ENCODE measurements at places on chromosomes 4 and X.

- no peak for DNase-seq
These were observed 11.3 kb upstream of the LONRF3 start for GRCh38 chrX:118963159-118963558.

- no peak for DNase-seq
These were observed 63.6 kb upstream of the MAP3K15 start for GRCh38 chrX:19578956-19579355.

- DNase-seq: no peak
These were observed 847.9 kb downstream of the RAB28 start for GRCh38 chr4:12636191-12636590.

DNA sequence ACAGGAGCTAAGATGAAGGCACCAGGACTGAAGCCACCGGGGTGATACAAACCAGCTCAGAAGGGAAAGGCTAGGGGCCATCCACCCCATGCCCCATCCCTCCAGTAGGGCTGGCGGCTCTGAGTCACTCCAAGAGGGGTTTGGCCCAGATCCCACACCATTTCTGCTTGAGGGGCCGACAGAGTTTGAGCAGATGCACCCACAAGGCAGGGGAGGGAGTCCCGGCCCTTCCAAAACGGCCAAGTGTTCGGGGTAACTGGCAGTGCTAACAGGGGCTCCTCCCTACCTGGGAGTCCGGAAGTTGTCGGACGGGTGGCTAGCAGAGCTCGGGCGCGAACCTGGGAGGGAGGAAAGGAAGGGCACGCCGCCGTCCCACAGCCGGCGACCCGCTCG is 412 bp downstream of the SLC10A3 start:
- DNase-seq: no peak

DNA sequence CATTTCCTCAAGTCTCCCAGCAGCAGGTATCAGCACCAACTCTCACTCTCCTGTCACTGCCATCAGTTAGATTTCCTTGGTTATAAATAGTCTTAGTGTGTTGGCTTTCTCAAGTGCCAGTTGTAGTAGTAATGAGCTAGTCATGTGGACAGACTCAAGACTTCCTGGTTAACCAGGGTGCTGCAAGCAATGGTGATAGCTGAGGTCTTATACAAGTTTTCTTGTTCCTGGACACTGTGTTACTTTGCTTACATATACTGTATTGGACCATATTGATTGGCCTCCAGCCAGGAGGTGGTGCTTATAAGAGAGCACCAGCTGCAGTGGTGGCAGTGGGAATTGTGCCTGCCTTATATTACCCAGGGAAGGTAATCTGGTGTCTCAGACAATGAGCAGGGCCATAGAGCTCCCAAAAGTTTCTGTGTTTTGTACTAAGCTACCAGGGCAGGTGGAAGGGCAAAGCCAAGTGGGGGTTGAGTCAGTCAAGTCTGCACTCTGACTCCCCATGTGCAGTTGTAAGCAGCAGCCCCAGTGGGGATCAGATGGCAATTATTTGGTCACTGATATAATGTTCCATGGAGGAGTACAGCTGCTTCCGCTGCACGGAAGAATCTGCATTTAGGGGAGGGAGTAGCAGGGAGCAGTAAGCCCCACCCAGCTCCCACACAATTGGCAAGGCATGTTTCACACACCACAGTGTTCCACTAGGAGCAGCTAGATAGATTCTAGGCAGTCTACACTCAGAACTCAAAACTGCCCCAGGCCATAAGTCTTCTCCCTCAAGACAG is 24.1 kb upstream of the ZDHHC15 start:
- DNase-seq: no peak

GRCh38 chr4:855880-856224 is 29.9 kb upstream of the CPLX1 start:
- DNase-seq: no peak

DNA sequence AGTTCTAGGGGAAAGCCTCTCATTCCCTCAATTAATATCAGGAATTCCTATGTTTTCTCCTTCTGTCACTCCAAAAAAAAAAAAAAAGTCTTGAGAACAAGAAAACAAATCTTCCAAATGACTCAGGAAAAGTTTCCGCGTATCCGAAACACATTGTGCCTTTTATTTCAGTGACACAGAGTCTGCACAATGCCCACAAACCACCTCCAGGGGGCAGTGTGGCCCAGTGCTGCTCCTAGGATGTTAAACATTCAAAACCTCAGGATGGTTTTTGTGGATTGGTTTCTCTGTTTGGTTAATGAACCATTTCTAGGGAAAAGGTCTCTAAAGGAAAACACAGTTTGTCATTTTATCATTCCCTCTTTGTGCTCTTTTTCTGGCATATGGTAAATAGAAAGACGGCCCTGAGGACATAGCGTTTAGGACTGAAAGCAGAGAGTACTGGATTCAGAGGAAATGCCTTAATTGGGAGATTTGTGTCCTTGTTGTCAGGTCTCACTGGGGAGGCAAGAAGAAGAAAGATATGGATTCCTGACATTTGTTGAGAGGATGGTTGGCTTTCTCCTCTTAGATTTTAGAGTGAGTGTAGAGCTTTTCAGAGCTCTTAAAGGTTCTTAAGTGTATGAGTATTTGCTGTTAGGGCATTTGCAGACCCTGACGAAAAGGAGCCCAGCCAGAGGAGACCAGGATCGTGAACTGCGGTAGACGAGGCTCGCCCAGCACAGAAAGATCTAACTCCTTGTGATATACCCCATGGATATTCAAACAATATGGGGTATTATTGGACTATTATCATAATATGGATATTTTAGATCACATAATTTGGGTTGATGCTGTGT is 65.7 kb upstream of the MAP9 start:
- DNase-seq: peak; percentile 93

DNA sequence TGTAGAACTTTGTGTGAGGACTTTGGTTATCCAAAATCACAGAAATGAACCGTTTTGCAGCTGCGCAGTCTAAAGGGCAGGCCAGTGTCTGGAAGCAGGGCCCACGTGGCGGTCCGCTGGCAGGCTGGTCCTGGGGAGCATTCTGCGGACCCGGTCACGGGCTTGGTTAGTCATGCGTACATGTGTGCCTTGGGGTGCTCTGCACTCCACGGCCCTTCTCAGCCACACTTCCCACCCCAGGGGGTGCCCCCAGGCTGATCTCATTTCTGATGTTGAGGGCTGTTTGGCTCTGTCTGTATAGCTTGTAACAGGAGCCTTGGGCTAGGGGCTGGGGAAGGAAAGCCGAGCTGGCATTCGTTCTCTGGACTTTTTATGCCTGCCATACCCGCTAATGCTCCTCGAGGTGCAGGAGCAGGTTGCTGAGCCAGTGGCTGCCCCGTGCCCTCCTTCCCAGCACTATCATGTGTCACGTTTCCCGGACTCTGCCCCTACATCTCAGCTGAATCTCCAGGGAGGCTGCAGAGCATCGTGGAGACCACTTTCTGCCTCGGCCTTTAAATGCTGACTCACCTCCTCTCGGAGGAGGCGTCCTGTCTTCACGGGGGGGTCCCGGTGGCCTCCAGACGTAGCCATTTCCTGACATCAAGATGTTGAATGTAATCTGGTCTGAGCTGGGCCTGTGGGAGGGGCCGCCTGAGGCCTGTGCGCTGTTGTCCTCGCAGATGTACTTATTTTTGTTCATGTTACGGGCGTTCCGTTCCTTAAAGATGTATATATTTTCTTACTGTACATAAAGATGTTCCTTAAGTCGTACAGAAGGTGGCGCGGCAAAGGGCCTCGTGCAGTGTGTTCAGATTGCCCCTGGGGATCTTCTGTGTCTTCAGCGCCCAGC is 11.4 kb upstream of the TADA2B start:
- DNase-seq: no peak

DNA sequence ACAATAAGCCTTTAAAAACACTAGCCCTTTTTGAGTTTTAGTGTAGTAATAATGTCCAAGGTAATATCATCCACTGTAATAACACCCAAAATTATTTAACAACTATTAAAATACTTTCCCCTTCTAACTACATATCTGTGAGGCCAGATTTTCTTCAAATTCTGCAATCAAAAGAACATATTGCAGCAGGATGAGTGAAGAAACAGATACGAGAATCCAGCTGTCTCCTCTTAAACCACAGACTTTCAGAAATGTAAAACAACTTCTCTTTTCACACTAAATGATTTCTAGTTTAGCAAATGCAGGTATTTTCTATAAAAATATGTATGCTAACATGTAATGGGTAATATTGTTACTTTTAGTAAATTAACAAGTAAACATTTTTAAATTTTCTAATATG is 148.9 kb downstream of the PRDM5 start:
- DNase-seq: no peak

GRCh38 chrX:20519146-20519545 is 252.4 kb upstream of the RPS6KA3 start:
- no peak for DNase-seq

DNA sequence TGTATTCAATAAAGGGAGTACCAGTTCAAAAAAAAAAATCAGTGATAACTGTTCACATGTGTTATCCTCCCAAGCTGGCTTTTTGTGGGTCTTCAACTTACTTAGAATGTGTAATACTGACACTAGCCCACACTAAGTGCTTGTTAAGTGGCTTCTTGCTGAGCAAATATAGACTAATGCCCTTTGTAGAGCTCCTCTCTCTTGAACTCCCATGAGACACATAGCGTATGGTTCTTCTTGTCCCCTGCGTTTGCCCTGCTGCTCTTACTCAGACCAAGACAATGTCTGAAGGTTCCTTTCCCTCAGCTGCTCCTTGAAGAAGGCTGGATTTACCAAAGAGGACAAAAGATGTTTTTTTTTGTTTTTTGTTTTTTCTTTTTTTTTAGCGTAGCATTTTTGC is 110.9 kb downstream of the FRAS1 start:
- DNase-seq: no peak

DNA sequence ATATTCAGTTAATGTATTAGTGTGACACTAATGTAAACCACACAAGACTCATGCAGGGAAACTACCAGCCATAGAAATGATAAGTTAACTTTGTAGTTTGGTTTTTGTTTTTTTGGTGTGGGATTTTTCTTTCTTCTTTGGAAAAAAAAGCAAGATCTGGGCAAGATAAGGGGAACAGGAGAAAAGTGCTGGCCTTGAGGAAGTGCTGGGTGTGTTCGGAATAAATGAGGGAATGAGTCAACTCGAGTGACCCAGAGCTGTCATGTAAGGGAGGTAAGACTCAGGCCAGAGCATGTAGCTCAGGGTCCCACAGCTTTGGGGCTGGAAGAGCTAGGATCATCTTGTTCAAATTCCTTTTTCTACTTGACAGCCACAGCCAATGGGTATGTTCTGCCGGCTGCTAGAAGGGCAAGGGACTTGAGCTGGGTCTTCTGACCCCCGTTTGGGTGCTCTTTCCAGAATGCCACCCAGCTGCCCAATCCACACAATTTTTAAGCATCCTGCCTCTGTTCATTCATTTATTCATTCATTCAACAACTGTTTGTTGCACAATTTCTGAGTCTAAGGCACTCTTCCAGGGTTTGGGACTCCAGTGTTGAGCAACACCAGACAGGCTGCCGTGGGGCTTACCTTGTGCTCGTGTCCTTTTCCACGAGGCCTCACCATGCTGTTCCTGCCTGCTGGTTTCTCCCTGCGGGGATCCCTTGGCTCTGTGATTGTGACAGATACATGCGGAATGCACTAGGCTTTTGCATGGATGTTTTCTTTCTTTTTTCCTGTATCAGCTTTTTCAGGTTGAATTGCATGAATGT is 54.5 kb downstream of the CLDN34 start:
- no peak for DNase-seq

DNA sequence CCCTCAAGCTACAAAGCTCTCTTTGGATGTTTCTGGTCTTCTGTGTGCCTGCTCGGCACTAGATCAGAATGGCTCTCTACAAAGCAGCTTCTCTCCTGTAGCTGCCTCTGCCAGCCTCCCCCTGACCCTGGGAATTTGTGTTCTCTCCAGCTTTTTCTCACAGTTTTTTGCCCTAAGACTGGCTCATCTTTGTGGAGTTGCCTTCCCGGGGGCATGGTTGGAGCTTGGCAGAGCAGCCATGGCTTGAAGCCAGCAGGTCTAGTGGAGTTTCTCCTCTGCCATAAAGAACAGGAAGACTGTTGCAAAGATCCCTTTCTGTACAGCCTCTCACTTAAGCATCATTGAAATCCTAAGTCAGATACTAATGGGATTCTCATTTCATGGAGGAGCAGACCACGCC is 163.3 kb upstream of the MAMLD1 start:
- no peak for DNase-seq

- DNase-seq: no peak
These were observed 550.3 kb downstream of the RAB28 start for GRCh38 chr4:12933760-12934221.

DNA sequence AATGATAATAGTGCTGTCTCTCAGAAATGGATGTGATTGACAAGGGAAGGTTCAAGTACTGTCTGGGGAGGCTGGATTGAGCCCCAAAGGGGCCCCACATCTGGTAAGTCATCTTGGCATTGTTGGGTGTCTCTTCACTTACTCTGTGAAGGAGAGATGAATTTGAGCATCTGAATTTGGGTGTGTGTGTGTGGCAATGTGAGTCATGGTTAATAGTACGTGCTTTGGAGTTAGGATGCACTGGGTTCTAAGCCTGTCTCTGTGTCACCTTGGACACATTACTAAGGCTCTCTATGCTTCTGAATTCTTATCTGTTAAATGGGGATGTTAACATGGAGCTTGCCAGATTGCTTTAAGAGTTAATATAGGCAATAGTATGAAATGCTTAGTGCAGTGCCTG is 80.4 kb downstream of the FRAS1 start:
- no peak for DNase-seq

GRCh38 chrX:39728852-39729598 is 368.7 kb downstream of the BCOR start:
- DNase-seq: no peak

DNA sequence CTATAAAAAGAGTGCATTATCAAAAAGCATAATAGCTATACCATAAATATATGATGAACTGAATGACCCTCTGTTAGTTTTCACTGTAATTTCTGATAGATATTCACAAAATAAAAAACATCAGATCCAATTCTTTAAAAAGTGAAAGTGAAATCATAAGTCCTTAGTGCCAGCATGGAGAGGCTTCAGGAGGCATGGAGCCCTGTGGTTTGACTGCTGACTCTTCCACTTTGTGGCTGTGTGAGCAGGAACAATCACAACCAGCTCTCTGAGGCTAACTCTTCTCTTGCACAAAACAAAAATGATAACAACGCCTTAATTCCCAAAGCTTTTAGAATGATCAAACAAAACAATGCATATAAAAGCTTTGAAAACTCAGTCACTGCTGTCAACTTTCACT is 1143.9 kb downstream of the PDHA2 start:
- DNase-seq: no peak

DNA sequence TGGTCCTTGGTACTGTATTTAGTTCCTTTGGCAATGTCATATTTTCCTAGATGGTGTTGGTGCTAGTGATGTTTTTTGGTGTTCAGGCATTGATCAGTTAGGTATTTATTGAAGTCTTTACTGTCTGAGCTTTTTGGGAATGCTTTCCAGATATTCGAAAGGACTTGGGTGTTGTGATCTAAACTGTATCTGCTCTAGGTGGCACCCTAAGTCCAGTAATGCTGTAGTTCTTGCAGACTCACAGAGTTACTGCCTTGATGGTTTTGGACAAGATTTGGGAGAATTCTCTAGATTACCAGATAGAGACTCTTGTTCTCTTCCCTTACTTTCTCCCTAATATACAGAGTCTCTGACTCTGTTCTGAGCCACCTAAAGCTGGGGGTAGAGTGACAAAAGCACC is 513.6 kb upstream of the PITX2 start:
- no peak for DNase-seq

Measured in tibial nerve (tissue), 4 donors.